ENCODE measurements at places on chromosomes 4 and X.

GRCh38 chrX:10034740-10035260, 67.6 kb downstream of the CLDN34 start:
- no peak overlapping the region for H3K4me3 ChIP-seq
- H3K27ac ChIP-seq: no peak overlapping the region
- DNase-seq: no peak
- H3K4me1 ChIP-seq: peaks cover 19% of the 10 kb centered on the region
- H3K27me3 ChIP-seq: no peaks in the 10 kb centered on the region

- H3K4me3 ChIP-seq: peak overlapping the region; percentile 69
- DNase-seq: no peak
- no peaks in the 10 kb centered on the region for H3K36me3 ChIP-seq
- peaks cover 22% of the 10 kb centered on the region for H3K4me1 ChIP-seq
- H3K27ac ChIP-seq: peak overlapping the region; percentile 88
- no peaks in the 10 kb centered on the region for H3K27me3 ChIP-seq
These were observed 15.6 kb upstream of the TMEM131L start for GRCh38 chr4:153450544-153450917.

- H3K36me3 ChIP-seq: no peaks in the 10 kb centered on the region
- no peak overlapping the region for H3K4me3 ChIP-seq
- DNase-seq: no peak
- no peaks in the 10 kb centered on the region for H3K27me3 ChIP-seq
These were observed 692.6 kb downstream of the FAM133A start for GRCh38 chrX:94366616-94367015.

DNA sequence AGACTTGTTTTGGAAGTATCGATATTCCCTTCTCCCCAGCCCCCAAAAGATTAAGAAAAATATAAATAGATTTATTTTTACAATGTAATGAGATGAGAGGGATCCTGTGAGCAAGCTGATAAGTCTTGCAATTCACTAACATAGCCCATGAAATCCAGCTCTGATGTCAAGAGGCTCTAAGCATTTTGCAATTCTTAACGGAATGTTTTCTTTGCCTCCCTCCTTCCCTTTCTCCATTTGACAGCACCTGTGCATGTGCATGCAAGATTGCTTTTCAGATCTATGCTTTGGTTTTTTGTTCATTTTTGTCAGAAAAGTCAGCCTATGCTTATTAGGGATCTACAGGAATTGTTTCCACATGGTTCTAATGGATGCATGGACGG, 169.9 kb downstream of the SLIT2 start:
- H3K27me3 ChIP-seq: peaks cover 3% of the 10 kb centered on the region
- H3K27ac ChIP-seq: no peak overlapping the region
- H3K4me1 ChIP-seq: peaks cover 7% of the 10 kb centered on the region
- DNase-seq: no peak
- no peak overlapping the region for H3K4me3 ChIP-seq

DNA sequence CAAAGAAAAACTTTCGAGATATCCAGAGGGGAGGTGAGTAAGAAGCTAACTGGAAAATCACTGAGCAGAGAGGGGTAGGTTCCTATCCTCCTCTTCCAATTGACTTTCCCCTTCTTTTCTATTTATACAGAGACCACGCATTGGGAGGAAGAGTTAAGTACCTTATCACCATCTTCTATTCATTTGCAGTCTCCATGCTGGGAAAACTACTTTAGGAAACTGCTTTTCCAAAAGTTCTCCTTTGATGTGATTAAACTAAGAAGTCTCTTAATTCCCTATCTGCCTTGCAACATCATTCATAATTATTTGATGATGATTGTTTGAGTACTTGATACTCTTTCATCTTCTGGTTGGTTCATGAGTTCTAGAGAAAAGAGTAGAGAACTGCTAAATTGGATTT, 306.6 kb downstream of the PPP3CA start:
- H3K36me3 ChIP-seq: peaks cover 6% of the 10 kb centered on the region
- H3K4me3 ChIP-seq: no peak overlapping the region
- no peaks in the 10 kb centered on the region for H3K27me3 ChIP-seq
- no peak overlapping the region for H3K27ac ChIP-seq

DNA sequence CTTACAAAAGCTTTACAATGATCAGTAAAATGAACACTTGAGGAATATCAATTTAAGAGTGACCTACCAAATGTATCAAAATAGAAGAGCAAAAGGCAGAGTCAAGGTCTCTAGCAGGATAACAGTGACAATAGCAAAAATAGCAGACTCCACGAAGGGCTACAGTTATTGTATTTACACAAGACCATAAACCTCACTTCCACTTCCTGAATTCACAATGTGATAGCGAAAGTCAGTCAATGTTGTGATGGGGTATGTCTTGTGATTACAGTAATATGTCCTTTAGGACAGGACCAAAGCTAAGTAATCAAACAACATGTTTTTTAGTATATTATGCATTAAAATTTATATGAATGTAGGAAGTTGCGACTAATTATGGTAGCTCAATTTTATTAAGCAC, 139.6 kb downstream of the IQCM start:
- H3K27ac ChIP-seq: no peak overlapping the region
- no peaks in the 10 kb centered on the region for H3K36me3 ChIP-seq
- H3K4me1 ChIP-seq: no peaks in the 10 kb centered on the region
- no peaks in the 10 kb centered on the region for H3K27me3 ChIP-seq
- no peak overlapping the region for H3K4me3 ChIP-seq

DNA sequence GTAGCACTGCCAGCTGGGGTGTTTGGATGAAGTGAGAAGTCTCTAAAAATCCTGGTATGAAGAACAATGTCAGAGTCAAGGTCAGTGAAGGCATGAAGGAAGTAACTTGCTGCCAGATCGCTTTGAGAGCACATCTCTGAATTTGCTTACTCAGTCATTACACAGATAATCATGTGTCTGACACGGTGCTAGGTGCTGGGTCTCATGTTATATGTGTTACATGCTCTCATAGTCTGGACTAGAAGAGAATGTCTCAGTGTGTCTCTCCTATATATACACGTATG, 337.9 kb downstream of the ARHGAP10 start:
- H3K4me1 ChIP-seq: no peaks in the 10 kb centered on the region
- H3K36me3 ChIP-seq: peaks cover 29% of the 10 kb centered on the region
